ENCODE measurements at places on chromosomes 13 and 19.
A peak's percentile ranks its signal among the peaks of the same experiment; 100 is the strongest.

- DNase-seq, result no peak
Observed at GRCh38 chr19:46907880-46908279, 47.1 kb downstream of the ARHGAP35 start.

GRCh38 chr19:30062907-30063649, 121.0 kb downstream of the URI1 start:
- DNase-seq, result no peak

DNA sequence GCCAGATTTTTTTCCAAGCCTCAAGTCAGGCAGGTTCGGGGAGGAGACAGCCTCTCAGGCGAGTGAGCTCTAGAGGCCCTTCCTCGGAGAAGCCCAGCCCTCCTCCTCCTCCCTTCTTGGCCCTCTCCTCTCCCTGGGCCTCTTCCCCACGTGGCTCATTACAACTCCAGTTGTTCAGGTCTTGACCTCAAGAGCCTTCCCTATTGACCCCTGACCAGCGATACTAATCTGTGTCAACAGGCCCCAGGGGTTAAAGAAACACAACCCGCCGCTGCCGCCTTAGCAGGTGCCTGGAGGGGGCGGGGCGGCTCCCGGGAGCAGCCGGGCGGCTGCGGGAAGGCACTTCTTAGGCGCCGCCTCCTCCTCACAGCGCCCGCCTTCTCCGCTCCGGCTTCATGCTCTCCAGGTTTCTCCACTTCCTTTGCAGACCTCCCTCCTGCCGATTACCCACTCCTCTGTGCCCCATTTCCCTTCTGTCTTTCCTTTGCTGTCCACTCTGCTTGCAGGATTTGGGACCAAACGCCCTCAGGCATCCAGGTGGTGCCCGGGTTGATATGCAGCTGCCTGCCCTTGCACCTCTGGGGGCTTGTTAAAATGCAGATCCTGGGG, 51.0 kb downstream of the LYL1 start:
- no peak for DNase-seq

DNA sequence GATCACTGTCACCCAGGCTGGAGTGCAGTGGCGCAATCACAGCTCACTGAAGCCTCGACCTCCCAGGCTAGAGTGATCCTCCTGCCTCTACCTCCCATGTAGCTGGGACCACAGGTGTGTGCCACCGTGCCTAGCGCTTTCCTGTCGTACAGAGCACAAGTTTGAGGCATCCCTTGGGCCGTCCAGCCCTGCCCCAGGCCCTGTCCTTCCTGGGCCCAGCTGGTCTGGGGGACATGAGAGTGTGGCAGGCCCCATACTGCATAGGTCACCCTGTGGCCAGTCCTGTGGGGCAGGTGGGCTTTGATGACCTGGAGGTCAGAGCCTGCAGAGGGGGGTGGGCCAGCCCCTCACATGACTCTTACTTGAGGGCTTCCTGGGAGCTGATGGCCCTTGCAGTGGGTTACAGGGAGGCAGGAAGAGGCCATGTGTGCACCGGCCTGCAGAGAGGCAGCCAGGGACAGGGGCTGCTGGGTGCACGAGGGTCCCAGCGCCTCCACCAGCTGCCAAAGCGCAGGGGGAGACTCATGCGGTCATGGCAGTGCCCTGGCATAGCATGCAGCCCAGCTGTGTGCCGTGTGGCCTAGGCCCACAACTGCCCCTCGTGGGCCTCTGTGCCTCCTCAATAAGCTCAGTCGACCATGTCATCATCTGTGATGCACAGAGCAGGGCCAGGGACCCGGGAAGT, 61.4 kb downstream of the KDM4B start:
- no peak for DNase-seq

DNA sequence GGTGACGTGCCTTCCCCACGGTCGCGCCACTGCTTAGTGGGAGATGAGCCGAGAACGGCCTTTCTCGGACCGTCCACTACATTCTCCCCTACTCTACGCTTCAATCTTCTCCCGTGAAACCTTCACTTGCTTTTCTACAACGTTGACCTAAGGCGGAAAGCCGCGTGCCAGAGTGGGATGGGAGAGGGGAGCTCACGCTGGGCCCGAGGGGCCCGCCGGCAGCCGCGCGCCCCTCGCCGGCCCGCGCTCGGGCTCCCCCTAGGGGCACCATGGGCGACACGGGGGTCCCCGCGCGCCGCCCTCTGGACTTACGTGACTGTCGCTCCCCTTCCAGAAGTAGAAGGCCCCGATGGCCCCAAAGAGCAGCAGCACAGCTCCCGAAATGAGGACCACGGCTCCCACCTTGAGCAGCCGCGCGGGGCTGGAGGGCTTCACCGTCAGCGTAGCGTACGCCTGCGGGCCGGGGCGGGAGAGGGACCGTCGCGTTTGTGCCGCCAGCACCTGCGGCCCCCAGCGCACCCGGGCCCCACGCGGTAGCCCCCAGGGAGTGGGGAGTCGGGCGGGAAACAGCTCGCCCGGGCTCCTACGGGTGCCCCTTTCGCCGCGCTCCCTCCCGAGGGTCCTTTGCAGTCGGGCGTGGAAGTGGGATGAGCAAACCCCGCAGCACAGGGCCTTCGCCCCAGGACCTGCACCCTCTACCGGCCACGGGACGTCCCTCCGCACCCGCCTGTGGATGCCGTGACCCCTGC, 727 bp downstream of the CNMD start:
- DNase-seq, result no peak

DNA sequence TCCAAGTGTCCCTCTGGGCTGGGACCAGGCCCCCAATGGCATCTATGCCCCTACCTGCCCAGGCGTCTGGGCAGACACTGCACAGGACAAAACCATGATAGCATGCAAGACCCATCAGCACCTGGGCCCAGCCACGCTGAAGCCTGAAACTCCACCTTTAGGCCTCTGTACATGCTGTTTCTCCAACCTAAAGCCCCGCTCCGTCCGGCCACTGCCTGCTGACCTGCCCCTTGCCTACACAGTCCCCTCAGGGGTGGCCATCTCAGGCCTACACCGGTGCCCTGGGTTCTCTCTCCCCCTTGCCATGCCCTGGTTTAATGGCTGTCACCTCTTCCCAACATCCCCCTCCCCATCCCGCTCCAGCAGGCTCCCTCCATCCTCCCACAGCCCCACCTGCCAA, 15.3 kb downstream of the GJA3 start:
- DNase-seq, result no peak

- DNase-seq, result no peak
Observed at GRCh38 chr19:6423499-6424194, 964 bp downstream of the KHSRP start.

- DNase-seq, result no peak
Observed at GRCh38 chr19:12996406-12997094, 1.3 kb downstream of the NFIX start.

- no peak for DNase-seq
Observed at GRCh38 chr13:110109910-110110309, 197.0 kb downstream of the COL4A1 start.

GRCh38 chr19:12924621-12925310, 5.7 kb upstream of the SYCE2 start:
- DNase-seq, result no peak

DNA sequence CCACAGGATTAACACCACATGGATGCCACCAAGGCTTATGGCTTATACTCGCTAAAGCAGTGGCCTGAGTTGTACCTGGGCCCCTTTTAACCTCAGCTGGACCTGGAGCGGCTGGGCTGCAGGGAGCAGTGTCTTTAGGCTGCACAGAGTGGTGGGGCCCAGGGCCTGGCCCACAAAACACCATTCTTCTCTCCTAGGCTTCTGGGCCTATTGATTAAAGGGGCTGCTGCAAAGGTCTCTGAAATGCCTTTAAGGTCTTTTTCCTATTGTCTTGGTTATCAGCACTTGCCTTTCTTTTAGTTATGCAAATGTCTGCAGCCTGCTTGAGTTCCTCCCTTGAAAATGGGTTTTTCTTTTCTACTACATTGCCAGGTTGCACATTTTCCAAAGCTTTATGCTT, 973.9 kb upstream of the PRR20A start:
- no peak for DNase-seq

DNA sequence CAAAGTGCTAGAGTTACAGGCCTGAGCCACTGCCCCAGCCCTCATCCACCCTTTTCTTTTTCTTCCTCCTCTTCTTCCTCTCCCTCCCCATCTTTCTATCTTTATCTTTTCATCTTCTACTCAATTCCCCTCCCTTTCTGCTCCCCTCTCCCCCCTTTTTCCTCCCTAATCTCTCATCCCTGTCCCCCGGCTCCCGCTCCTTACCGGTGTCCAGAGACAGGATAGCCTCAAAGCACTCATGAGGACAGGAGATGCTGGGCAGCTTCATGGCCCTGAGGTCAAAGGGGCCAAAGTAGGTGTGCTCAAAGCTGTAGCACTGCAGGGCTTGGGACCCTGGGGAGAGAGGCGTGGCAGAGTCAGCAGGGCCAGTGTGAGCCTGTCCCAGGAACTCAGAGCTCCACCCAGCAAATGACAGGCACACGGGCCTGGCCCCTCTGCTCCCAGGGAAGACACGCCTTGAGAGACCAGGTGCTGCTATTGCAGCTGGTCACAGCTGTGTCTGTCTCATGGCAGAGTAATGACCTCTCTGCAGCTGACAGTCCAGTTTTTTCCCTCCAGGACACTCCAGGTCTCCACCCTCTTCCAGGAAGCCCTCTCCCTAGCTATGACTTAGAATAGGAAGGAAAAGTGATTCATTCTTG, 2.6 kb downstream of the LYPD5 start:
- no peak for DNase-seq

DNA sequence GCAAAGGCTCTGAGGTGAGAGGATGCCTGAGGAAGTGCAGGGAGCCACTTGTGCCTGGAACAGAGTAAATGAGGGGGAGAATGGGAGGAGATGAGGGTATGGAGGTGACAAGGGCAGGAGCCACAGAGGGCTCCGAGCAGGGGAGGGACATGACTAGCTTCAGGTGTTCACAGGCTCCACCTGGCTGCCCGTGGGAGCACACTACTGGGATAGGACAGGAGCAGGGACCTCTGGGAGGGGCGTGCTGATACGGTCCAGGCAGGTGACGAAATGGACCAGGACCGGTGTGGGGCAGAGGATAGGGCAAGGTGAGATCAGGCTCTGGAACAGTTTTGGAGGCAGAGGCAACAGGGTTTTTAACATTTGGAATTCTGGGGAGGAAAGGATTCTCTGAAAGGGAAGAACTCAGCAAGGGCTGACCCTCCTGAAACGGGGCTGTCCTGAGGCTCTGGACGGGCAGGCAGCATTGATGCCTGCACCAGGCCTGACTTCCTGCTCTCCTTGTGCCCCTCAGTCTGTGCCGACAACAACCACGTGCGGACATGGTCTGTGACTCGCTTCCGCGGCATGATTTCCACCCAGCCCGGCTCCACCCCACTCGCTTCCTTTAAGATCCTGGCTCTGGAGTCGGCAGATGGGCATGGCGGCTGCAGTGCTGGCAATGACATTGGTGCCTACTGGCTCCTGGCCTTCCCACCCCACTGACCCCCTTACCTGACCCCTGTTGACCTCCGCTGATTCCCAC, 11.6 kb downstream of the SHKBP1 start:
- no peak for DNase-seq

GRCh38 chr13:48006396-48006795, 5.3 kb upstream of the SUCLA2 start:
- DNase-seq, result no peak

- DNase-seq, result no peak
Observed at GRCh38 chr13:33763021-33763420, 54.9 kb upstream of the RFC3 start.

DNA sequence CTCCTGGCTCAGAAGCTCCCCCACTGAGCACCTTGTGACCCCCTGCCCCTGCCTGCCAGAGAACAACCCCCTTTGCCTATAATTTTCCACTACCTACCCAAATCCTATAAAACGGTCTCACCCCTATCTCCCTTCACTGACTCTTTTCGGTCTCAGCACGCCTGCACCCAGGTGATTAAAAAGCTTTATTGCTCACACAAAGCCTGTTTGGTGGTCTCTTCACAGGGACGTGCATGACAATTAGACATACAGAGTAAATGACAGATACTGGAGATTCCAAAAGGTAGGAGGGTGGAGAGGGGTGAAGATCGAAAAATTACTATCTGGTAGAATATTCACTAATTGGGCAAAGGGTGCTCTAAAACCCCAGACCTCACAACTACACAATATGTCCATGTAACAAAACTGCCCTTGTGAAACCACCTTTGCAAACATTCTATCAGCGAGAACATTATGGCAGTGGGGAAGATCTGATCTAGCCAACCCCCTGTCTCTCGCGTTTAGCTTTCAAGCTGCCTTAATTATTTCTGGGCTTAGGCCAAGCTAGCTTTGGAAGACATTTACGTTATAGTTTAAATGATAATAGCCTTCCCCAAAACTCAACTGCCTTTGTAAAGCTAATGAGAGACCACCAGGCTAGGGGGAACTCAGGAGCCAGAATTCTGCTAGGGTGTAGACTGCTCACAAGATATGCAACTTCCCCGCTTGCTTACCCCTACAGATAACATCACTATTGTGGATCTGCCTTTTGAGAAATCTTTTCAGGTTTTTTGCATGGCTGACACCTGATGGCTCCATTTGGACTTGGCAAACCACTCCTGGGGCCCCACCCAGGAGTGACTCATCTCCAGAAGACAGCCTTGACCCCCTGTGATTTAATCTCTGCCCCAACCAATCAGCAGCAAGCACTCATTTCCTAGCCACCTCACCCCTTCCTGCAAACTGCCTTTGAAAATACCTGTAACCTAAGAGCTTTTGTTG, 1534.0 kb upstream of the SPRY2 start:
- DNase-seq, result no peak

GRCh38 chr13:28357911-28358433, 137.0 kb downstream of the FLT1 start:
- no peak for DNase-seq

- DNase-seq, result no peak
Observed at GRCh38 chr13:112055036-112055914, 11.7 kb upstream of the SOX1 start.

- DNase-seq, result no peak
Observed at GRCh38 chr19:35955881-35956634, 19.9 kb downstream of the LRFN3 start.

DNA sequence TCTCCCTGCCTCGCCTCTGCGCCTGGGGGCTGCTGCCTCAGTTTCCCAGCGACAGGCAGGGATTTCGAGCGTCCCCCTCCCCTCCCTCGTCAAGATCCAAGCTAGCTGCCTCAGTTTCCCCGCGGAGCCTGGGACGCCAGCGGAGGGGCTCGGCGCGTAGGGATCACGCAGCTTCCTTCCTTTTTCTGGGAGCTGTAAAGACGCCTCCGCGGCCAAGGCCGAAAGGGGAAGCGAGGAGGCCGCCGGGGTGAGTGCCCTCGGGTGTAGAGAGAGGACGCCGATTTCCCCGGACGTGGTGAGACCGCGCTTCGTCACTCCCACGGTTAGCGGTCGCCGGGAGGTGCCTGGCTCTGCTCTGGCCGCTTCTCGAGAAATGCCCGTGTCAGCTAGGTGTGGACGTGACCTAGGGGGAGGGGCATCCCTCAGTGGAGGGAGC, 722 bp upstream of the ICAM1 start:
- peak; percentile 80 for DNase-seq

- no peak for DNase-seq
Observed at GRCh38 chr19:45934551-45935230, 20.1 kb upstream of the NANOS2 start.

- DNase-seq, result no peak
Observed at GRCh38 chr13:50244713-50245574, 229.7 kb downstream of the KCNRG start.

GRCh38 chr13:113208421-113209335, at the start of gene PCID2:
Gene PCID2 (minus strand): TSS chr13:113208669. CDS start chr13:113208634, 35 bp downstream.
- DNase-seq, result peak; percentile 95

GRCh38 chr13:93477238-93477637, 250.6 kb downstream of the GPC6 start:
- no peak for DNase-seq
